ENCODE measurements at places on chromosomes 6 and 20.

DNA sequence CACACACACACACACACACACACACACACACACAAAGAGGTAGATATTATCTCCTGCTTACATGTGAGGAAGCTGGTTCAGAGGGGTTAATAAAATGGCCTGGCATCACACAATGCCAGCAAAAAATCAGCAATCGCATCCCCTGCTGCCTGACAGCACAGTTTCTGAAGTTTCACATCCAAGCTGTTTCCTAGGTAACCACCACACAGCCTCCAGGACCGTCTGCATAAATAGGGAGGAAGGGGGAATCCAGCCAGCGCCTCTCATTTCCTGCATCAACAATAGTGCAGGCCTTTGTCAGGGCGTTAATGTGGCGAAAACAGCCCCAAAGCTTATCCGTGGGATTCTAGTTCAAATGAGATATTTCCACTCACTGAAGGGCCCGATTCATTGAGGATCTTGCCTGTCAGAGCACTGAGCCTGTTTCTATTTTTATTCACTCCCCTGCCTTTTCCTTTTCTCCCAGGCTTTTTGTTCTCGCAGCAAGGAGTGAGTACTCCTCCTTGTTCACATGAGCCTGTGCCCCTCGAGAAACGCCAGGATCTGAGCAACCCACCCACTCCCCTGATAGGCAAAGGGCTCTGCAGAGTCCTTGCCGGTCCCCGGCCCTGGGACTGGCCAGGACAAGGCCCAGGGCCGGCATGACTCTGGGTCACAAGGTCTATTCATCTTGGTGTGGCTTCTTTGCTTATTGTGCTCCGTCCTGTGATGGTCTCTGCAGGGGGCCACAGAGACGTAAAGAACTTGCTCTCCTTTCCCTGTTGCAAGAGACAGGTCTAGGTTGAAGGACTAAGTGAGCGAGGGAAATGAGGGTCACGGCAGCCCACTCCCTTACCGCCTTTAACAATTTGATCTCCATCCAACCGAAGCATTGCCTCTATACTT, 32.7 kb downstream of the TUBB2B start:
- DNase-seq, result no peak

DNA sequence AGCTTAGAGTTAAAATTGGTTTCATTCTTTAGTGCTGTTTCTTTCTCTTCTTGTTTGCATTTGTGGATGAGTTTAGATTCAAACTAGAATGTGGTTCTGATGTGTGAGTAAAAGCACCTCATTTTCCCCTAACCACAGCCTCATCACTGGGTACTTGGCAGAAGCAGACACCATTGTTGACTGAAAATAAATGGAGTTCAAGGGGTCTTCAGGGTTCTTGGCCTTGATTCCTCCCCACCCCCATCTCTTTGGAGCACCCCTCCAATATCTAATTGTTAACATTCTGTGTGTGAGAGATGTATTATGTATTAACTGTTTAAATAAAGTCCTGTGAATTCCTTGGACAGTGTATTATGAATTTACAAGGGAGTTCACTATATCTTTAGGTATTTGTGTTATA, 59.6 kb downstream of the JARID2 start:
- DNase-seq, result no peak

DNA sequence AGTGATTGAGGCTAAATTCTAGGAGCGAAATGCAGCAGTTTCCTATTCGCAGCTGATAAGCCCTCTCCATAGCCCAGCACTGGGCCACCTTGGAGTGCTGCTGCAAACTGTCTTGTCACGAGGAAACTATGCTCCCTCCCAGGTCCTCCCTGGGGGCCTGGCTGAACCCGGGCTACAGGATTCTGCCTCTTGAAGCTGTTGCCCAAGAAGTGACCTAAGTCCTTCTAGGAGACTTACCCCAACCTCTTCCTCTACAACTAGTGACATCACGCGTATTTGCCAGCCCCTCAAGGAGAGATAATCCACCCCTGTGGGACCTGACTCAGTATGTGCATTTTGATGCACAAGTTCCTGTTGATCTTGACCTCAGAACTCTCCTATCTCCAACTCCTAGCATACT, 26.5 kb upstream of the ZFAND3 start:
- DNase-seq, result no peak

DNA sequence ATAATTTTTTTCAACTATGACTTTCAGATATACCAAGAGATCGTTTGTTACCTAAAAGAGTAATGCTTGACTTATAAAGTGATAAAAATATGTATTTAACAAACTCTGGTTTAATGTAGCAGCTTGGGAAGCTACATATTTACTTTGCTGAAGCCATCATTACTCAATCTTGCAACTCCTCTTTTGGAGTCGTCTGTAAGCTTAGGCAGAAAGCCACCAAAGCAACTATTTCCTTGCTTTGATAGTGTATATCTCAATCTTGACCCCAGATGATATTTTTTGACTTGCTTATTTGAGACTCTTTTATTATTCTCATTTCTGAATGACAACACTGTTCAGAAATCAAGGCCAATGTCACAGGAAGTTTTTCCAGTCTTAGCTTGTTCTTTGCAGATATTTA, 183.0 kb downstream of the SAMD5 start:
- DNase-seq, result no peak

Measured in bone marrow (tissue), 2 donors.